Cortex of kidney (tissue), 1 donor: ENCODE measurements at places on chromosomes 7 and 10.

DNA sequence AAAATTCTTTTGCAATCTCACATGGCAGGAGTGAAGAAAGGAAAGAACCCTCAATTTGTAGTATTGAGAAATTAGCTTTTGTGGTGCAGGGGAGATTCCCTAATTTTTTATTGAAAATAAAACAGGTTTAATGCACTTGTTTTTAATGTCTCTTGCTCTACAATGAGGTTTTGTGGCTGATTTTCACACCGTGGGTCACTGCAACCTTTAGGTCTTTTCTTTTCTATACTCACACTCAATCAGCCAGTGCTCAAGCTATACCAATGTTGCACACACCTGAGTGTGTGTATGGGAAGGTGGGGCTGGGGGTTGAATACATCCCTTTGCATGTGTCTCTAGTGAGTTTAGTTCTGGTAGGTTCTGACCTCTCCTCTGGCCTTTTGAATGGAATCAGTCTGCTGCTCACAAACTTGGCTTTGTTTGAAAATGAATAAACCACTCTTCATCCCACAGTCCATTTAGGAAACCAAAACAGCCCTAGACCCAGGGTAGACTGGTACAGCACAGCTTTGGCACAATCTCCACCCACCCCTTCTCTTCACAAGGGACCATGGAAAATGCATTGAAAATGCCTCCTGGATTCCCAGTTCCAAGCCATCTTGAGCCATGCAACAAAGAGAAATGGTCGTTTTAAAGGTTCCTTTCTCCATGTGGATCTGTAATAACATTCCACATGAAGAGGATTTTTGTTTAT, 411.5 kb downstream of the SFMBT2 start:
- no peak for DNase-seq

- DNase-seq = no peak
Measured at GRCh38 chr10:78588194-78588811, 480.5 kb upstream of the ZMIZ1 start.

DNA sequence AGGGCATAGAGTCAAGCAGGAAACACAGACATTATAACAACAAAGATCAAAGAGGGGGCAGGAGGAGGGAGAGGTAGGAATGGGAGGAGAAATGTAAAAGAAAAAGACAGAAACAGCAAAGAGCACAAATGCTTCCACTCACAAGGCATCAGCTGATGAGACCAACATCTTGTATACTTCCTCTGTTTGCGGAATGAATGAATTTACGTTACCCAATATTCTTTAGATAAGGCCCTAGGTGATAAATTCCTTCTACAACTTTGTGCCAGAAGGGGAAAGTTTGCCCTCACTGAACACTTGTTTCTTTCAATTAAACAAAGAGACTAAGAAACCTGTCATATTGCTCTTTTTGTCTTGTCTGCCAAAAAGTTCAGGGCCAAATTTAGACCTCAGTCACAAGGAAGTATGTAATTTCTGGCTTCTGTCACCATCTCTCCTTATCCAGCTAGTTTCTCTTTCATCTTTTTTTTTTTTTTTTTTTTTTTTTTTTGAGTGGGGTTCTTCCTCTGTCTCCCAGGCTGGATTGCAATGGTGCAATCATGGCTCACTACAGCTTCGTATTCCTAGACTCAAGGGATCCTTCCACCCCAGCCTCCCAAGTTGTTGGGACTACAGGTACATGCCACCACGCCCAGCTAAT, 116.4 kb upstream of the NANOS1 start:
- DNase-seq = no peak

GRCh38 chr10:114499116-114499515, 94.8 kb upstream of the AFAP1L2 start:
- DNase-seq = no peak

- no peak for DNase-seq
Measured at GRCh38 chr10:73018632-73019031, 64.0 kb upstream of the PLA2G12B start.

GRCh38 chr7:150852371-150852905, at the start of gene AOC1:
Gene AOC1, plus strand, starts transcription at chr7:150852517. Its CDS starts 3,954 bp downstream, at chr7:150856471.
- no peak for DNase-seq

DNA sequence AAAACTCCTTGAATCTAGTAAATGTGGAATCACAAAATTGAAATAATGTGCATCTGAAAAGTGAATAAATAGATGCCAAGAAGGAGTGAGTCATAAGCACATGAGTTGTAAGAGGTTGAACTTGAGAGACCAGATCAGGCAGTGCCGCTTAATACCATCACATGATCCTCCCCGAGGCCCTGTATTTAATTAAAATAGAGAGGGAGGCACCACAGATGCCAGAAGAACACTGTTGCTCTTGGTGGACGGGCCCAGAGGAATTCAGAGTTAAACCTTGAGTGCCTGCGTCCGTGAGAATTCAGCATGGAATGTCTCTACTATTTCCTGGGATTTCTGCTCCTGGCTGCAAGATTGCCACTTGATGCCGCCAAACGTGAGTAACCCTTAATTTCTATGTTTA, at the start of gene GPNMB:
Gene GPNMB (plus strand): TSS at position 221 of the 400 bp plus-strand sequence. CDS start 83 bp downstream, at position 304.
- DNase-seq = no peak

DNA sequence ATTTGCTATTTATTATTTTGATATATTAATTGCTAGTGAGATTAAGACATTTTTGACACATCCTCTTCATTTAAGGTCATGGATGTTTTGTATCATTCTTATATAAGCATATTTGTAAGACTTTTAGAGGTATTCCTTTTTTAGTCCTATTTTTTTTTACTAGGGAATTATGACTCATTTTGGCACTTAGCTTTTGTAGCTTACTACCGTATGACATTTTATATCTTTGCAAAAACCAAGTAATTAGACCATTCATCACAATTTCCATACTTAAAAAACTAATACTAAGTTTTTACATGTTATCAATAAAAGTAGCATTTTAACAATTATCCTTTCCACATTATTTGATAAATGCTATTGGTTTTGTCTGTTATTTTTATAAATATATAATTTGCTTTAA, 41.6 kb downstream of the BMPR1A start:
- no peak for DNase-seq

- no peak for DNase-seq
Measured at GRCh38 chr10:71349406-71349805, 30.3 kb downstream of the SLC29A3 start.

DNA sequence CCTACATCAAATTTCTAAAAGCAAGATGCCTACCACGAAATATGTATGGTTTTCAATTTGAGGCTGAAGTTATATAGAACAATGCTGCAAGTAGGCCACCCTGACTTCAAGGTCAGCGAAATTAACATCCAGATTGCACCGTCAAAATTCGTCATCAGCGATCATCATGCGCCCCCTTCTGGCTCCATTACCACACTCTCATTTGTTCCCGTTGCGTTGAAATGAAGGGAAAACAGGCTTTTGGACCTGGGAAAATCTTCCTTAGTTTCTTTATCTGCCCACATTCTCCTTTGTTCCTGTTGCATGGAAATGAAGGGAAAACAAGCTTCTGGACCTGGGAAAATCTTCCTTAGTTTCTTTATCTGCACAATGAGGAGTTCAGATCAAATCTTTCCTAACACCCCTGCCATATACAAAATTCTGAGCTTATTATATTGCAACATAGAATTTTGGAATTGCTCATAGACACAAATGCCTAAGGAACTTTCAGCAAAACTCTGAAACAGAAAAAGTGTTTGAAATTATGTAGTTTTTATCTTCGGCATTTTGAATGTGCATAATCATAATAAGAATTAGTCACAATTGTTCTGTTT, 98.2 kb upstream of the PRKCQ start:
- no peak for DNase-seq

- no peak for DNase-seq
Measured at GRCh38 chr10:92923416-92923815, 75.1 kb downstream of the EXOC6 start.

DNA sequence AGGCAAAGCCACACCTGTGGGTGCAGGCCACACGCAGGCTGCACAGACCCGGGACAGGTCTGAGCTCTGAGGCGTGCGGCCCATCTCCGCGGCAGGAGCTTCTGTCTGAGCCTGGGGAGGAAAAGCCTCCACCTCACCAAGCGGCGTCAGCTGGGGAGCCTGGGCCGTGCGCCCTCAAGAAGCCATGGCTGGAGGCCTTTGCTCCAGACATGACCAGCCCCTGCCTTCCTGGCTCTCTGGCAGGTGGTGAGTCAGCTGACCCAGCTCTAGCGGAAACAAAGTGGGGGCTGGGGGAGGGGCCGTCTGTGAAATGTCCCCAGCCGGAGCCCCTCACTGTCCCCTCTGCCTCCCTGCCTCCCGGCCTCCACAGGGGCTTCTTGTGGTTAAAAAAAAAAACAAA, 12.5 kb downstream of the GPER1 start:
- no peak for DNase-seq

DNA sequence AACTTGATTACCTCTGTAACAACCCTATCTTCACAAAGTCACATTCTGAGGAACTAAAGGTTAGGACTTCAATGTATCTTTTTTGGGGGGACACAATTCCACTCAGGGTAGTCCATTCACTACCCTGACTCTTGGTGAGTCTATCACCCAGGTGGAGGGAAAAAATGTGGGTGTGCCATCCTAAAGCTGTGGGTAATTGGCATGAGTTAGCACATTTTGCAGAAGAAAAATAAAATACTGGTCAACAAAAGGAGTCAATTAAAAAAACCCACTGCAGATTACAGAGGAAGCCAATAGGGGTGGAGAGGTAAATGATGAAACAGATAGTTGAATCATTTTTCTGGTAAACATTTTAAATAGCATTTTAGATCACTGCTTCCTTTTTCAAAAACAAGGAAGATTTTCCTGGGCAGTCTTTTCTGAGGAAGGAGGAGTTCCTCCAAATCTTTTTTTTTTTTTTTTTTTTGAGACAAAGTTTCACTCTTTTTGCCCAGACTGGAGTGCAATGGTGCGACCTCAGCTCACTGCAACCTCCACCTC, 5.1 kb upstream of the BLVRA start:
- no peak for DNase-seq

GRCh38 chr7:44395067-44395466, 69.7 kb upstream of the CAMK2B start:
- DNase-seq = no peak

GRCh38 chr7:74291535-74291934, 2.3 kb downstream of the CLIP2 start:
- DNase-seq = no peak

GRCh38 chr7:97845622-97846203, 26.5 kb downstream of the ASNS start:
- DNase-seq = no peak

DNA sequence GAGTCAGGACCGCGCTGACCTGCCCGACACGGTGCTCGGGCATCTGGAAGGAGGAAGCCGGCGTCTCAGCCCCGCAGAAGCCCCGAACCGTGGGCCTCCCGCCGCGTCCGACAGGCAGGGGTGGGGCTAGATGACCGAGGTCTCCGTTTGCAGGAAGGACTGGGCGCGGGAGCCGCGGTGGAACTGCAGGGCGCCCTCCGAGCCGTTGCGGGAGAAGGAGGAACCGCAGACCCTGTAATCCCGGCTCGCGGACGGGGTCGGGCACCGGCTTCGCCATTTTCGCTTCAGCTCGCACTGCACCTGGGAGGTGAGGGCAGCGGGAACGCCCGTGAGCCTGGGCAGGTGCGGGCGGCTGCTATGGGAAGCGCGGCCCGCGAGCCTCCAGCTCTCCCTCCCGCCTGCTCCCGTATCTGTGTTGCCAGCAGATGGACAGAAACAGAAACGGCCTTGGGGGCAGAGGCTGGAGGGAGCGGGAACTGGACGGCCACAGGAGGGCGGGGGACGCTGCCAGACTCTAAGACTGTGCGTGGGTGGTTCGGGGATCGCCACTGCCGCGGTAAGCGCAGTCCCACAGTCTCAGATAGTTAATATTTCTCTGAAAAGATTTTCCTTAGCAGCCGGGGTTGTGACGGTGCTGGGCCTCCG, 114.1 kb downstream of the VIPR2 start:
- no peak for DNase-seq

DNA sequence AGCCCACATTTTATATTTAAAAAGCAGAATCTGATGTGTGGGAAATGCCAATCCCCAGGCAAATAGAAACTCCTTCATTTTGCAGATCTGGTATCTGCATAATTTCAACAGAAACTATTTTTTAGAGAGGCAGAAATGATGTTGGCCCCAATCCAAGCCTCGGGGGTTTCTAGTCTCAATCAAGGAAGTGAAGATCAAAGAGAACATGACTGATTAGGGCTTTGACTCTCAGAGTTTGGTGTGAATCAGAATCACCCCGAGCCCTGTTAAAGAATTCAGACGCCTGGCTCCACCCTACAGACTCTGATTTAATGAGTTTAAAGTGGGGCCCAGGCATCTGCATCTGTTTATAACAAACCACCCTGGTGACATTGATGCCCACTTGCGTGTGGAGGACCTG, 36.7 kb upstream of the UBE2H start:
- DNase-seq = no peak

DNA sequence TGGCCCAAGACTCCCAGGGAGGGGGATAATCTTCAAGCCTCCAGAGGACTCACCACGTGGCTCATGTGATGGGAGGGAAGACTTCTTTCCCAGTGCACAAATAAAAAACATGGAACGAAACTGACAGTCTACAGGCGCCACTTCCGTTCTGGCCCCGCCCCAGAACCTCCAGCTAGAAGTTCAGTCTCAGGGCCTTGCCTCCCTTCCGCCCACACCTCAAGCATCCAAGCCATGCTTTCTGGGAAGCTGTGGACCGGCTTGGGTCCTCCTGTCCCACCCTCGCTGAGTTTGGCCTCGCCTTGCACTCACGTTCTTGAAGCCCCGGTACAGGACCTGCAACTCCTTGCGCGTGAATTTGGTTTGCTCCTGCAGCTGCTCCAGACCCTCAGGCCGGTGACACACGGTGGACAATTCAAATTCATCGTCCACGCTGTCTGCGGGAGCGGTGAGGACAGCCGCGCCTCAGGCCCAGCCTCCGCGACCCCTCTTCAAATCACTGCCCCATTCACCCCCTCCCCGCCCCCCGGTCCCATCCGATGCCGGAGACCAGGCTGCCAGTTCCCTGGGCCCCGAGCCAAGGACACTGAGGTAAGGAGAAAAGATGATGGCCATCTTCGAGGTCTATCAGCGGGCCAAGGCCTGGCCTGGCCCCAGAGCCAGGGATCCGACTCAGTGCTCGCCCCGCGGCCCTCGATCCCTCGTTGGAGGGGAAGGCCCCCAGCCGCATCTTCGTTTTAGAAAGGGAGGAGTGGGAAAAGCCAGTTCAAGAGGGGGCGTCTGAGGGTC, 10.7 kb upstream of the OGA start:
- DNase-seq = no peak

DNA sequence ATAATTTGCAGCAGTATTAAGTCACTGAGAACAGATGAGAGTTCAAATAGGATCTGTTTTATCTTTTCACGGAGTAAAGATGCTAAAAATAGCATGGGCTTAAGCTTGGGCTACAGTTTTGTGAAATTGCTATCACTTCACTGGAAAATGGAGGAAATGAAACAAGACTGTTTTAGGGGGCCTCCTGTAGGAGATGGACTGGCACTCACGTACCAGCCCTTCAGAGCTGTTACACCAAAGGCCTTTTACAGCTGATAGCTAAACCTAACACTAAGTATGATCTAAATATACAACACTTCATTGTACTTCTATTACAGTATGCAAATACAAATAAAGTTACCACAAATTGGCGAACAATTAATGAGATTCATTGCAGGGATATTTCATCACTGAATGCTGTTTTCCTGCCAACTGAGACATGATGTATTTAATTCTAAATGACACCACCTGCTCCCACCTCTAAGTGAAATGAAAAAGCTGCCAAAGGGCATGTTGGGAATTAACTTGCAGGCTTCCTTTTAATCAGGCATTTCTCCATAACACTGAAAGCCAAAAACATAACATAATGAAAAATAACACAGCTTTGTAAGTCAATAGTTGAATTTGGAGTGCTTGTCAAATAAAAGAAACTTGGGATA, 304.5 kb upstream of the LRRN3 start:
- no peak for DNase-seq
